ENCODE measurements at places on chromosomes 5 and 9. TPM values are rescaled to one million over a fixed set of nuclear protein-coding genes. Genes with fewer than 3 reads are reported as not detected.

Gene CCDC192
- 1.2 TPM for total RNA-seq

Gene SWI5
- total RNA-seq, result 21.9 TPM

- no peak for DNase-seq
Observed at GRCh38 chr5:179139111-179139935, 79.2 kb downstream of the ZNF354C start.

DNA sequence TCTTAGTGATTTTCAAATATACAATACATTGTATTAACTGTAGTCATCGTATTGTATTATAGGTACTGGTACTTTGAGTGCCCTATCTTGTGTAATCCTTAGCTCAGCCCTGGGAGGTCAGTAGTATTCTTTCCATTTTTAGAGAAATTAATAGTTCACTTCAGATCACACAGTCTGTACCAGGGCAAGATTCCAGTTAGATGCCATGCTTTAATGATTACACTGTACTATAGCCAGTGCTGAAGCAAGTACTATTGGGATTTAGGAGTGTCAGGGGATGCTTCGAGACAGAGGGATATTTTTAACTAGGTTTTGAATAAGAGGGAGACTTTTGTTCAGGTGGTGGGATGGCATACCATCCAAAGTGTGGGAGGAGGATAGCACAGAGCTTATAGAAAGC, 41.0 kb upstream of the SLC27A6 start:
- no peak for DNase-seq
